Omental fat pad (tissue), 4 donors: ENCODE measurements at places on chromosomes 5 and 9. TPM values are rescaled to one million over a fixed set of nuclear protein-coding genes. Genes with fewer than 3 reads are reported as not detected.

Gene PDZD2
- 66.4 TPM for total RNA-seq

DNA sequence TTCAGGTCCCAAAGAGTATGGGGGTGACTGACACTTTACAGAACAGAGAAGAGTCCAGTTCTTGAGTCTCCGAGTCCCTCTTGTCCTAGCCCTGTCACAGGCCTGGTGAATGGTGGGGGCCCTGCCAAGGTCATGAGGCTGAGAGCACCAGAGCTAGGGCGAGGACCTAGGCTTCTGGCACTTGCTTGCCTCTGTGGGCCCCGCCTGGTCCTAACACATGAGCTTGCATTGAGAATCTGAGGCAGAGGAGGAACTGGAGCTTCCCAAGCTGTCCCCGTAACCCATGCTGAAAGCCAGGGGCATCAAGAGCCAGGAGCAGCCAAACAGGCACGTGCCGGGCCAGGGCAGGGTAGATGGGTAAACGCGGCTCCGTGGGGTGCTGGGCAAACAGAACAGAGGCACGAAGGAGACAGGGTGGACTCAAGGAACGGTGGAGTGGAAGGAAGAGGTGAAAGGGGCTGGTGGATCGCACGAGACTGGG is 41.3 kb downstream of the JADE2 start:
- no peak for DNase-seq

DNA sequence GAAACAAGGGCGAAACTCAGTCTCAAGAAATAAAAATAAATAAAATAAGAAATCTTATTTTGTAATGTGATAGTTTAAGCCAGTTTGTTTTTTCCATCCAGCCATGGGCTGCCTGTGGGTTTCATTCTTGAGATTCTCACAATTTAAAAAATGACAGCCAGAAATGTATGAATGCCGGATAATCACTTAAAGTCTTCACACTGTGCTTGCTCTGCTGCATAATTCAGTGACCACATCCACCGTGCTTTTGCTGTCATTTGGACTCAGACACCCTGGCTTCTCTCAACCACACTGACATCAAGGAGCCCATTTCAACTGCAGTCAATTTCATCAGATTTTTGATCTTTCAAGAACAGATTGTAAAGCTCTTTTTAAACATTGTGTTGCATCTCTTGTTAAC is 61.0 kb upstream of the DAPK1 start:
- DNase-seq, result no peak

- no peak for DNase-seq
Observed at GRCh38 chr9:88464851-88465250, 70.1 kb upstream of the NXNL2 start.

DNA sequence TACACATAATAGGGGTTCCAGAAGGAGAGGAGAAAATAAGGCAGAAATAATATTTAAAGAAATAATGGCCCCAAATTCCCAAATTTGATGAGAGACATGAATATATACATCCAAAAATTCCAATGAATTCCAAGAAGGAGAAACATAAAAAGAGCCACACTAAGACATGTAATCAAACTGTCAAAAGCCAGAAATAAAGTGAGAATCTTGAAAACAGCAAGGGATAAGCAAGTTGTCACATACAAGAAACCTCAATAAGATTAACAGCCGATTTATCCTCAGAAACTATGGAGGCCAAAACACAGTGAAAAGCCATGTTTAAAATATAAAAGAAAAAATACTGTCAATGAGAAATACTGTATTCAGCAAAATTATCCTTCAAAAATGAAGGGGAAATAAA is 14.5 kb downstream of the CATSPER3 start:
- DNase-seq, result no peak

DNA sequence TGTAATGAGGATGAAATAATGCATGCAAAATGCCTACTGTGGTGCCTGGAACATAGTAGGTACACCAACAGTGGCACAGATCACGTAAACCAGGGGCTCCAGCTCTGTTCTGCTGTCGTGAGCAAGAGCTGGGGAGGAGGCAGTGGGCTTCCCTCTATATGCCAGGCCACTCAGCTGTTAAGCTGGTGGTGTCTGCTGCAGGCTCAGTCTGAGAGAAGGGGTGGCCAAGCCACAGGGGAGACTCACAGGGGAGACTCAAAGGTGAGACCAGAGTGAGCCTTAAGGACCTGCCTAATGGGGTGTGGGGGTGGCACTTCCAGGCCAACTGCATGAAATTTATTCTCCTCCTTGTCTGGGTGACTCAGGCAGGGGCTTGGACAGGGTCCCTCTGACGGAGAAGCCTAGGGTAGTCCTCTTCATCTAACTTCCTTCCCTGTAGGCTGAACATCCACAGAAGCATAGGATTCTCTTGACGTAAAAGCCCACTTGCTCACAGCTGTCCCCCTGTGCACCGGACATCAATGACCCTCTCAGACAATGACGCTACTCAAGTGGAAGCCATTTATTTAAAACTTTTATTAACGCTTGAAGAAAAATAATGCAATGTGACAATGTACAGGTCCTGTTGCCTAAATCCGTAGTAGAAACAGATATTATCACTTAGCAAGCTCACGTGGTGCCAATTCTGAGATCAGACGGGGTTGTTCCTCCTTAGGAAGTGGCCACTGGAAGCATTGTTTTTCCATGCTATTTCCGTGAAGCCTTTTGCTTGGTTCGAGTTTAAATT is 13.9 kb downstream of the STC2 start:
- no peak for DNase-seq

DNA sequence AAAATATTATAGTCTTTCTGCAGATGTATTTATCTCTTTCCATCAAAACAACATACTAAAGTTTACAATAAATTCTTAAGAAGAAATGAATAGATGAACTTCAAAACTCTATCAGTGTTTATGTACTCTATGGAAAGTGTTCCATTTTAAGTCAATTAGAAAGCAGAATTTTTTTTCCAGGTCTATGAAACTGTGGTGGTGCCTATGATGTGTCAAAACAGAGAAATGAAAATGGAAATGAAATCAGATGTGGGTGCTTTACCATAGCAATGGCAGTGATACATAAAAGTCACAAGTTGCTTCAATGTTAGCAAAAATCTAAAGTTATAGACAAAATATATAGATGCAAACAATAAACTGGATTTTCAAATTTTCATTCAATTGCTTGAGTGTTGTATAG is 97.3 kb downstream of the PTCH1 start:
- no peak for DNase-seq

Gene SLCO6A1
- total RNA-seq, result not detected

Gene MINAR2
- not detected for total RNA-seq

Gene CD72
- total RNA-seq, result 3.8 TPM

DNA sequence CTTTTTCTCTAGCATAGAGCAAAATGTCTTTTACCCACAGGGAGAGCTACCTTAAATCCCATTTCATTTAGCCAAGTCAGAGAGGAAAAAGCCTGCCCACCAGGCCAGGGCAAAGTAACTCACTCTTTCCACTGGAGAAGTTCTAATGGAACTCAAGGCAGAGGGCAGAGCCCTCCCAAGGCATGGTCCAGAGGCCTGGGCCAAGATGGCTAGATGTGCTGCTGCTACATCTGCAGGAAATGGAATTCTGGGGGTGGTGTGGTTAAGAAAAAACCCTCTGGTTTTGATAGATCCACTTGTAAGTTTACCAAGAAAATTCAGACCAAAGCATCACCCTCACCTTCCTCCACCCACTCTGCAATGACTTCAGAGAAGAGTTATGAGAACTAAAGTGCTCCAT is 37.3 kb downstream of the CSF2 start:
- no peak for DNase-seq

- DNase-seq, result no peak
Observed at GRCh38 chr9:1331546-1332038, 281.4 kb downstream of the DMRT2 start.

DNA sequence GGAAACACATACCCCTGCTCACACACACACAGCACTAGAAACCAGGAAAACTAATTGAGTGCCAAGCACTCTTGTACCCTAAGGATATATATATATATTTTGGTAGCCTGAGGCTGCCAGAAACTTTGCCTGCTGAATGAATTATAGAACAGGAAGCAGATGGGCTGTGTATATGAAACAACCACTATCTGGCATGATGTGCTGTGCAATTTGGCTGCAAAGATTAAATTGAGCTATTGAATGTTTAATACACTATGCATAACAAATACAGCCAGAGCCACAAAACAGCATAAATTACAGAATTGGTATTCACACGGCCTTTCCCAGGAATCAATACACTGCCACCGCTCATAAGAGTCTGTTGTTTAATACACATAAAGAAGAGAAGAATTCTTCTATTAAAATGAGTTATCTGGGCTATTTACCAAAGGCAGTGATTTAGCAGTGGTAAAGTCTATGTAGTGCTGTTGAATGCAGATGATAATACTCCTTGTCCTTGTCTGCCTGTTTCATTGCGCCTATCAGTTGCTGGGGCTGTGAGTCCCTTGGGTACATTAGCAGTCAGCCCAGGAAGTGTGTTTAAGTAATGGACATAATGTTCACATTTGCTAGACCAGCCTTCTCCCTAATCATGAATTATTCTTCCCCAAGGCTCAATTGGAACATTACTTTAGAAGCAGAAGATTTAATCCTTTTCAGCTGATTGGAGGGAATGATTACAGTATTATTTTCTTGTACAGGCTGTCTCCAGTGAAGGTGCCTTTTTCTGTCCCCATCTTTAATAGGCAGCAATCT is 294.3 kb downstream of the TLE1 start:
- DNase-seq, result no peak
